ENCODE measurements at places on chromosomes 7 and 10.

DNA sequence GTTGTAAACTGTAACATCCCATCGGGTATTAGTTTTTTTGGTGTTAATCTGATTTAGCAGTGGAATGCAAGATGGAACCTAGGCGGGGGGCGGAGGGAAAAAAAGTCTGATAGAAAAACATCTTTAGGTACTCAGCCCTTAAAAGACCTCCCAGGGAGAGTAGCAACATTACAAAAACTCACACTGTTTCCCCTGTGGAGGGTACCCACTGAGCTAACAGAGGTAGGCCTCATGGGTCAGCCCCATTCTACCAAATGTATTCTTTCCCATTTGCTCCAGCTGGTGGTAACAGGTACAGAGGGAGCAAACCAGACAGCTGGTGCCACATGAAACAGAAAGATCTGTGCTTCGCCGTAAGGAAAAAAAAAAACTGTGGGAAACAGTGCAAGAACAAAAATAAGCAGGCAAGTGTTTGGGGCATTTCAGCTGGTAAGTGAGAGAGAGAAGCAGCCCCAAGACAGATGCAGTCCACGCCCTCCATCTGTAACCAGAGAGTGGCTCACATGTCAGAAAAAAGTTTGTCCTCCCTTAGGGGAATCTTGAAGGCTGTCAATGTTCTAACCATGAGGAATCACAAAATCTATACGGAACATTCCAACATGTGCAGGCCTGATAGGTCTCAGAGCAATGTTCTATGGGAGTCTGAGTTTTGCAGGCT lies 65.3 kb downstream of the HOXA1 start:
- no peak for DNase-seq

GRCh38 chr7:90958647-90959046 lies 305.6 kb upstream of the FZD1 start:
- no peak for DNase-seq

- DNase-seq = no peak
Measured at GRCh38 chr7:150994141-150994837, 3.5 kb downstream of the NOS3 start.

GRCh38 chr10:123635131-123635530 lies 31.0 kb upstream of the GPR26 start:
- no peak for DNase-seq

Data from ELR (cell line).